ENCODE measurements at places on chromosomes 13 and 19.

GRCh38 chr19:858868-859843, at the start of gene CFD:
TSS of gene CFD (plus strand) at chr19:859664. CDS start at chr19:859690, 26 bp downstream.
- no peak for DNase-seq

- DNase-seq: no peak
Measured at GRCh38 chr19:35896643-35897040, 3.7 kb downstream of the NFKBID start.

DNA sequence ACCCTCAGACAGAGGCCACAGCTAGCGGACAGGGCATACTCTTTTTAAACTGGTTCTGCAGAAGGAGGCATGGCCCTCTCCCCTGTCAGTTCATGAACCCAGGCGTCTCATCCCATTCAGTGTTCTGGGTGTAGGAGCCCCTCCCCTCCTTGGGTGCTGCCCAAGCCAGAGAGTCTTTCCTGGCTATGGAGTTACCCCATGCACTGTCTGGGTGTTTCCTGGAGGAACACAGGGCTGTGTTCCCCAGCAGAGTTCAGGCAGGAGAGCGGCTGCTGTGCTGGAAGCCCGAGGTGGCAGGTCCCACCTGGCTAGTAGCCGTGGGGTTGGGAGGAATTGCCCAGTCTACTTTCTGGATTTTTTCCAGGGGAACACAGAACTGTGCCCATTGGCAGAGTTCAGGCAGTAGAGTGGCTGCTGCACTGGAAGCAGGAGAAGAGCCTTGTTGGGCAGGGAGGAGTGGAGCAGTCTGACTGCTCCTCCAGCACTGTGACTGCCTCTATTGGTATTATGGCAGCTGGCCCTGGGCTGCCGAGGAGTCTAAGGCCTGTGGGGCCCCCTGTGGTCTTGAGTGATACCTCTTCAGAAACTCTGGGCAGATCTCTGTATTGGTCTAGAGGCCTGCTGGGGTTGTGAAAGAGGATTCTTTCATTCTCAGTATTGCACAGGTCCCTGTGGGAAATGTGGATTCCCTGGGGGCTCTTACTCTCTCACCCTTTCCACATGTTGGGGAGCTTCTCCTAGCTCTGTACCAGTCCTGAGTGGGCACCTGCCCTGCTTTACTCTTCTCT, 168.3 kb downstream of the PCDH20 start:
- no peak for DNase-seq

DNA sequence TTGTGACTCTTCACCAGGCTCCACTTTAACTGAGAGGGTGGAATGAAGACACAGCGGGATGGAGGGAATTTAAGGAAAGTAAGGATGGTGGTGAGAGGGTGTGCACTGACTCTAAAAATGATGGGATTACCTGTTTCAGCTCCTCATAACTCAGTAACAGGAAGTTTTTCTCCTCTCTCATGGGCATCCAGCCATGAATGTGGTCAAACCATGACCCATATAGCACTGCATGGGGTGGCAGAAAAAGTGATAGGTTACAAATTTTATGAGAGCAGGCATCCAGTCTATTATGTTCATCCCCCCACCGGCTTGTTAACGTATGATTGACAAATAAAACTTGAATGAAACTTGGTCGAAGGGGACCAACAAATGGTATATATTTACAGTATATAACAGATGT, 7.2 kb downstream of the SULT2A1 start:
- DNase-seq: no peak

DNA sequence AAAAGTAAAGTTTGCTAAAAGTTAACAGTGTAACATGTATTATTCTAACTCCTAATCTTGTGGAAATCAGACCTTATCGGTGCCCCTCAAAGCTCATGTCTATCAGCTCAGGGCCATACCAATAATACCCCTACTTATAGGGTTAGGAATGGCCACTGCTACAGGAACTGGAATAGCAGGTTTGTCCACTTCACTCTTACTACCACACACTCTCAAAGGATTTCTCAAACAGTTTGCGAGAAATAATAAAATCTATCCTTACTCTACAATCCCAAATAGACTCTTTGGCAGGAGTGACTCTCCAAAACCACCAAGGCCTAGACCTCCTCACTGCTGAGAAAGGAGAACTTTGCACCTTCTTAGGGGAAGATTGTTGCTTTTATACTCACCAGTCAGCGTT, 1677.7 kb downstream of the OLFM4 start:
- no peak for DNase-seq

GRCh38 chr13:28172947-28173346, 34.6 kb downstream of the PAN3 start:
- no peak for DNase-seq

- DNase-seq: no peak
Measured at GRCh38 chr19:21838646-21839045, 2.7 kb upstream of the ZNF43 start.

GRCh38 chr13:40271931-40272775, 394.3 kb downstream of the FOXO1 start:
- no peak for DNase-seq

Data from SW 1271 (cell line).